ENCODE measurements at places on chromosomes 2 and 18.

DNA sequence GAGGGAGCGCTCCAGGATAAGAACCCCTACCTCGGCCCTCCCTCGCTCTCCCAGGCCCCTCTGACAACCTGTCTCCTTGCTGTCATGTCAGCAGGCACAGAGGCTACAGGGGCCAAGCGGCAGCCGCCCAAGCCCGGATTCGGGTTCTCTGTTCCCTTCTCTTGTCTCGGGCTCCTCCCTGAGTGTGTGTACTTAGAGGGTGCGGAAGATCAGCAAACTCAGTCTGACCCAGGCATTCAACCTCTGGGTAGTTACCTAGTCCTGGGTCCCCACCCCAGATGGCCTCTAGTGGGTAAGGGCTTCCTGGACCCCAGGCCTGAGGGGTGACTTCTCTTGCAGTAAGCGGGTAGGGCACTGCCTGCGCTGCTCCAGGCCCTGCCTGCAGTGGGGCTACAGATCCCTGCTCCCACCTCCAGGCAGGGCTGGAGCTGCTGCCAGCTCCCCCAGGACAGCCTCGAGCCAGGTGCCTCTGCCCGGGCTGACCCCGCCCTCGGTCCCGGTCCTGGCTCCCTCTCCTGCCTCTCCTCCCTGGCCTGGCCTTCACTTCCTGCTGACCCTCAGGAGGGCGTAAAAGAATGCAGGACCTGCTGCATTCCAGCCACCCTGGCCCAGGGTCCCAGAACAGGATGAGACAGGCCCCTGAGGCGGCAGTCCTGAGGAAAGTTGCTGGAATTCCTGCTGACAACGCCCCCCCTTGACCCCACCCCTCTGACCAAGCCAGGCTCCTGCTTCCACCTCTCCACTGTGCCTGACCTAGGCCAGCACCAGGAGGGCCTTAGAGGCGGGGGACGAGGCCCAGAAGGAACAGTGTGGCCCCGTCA is 22.0 kb downstream of the GPC1 start:
- DNase-seq = no peak

- DNase-seq = no peak
Observed at GRCh38 chr2:105358593-105358992, 21.3 kb downstream of the C2orf49 start.

DNA sequence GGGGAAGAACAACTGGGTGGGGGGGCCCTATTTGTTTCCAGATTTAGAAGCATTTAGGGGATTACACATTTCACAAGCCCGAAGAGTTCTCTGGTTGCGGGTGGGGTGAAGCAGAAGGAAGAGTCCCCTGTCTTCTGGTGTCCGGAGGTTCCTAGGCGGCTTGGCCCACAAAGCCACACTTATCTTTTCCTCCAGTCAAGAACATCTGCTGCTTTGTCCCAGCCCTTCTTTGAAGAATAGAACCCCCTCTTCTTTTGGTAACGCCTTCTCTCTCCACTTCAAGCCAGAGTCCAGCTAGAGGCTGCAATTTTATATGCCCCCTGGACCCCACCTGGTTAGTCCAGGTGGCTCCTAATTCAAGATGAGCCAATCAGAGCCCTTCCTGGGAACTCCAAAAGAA is 15.8 kb downstream of the BOLA3 start:
- DNase-seq = no peak

DNA sequence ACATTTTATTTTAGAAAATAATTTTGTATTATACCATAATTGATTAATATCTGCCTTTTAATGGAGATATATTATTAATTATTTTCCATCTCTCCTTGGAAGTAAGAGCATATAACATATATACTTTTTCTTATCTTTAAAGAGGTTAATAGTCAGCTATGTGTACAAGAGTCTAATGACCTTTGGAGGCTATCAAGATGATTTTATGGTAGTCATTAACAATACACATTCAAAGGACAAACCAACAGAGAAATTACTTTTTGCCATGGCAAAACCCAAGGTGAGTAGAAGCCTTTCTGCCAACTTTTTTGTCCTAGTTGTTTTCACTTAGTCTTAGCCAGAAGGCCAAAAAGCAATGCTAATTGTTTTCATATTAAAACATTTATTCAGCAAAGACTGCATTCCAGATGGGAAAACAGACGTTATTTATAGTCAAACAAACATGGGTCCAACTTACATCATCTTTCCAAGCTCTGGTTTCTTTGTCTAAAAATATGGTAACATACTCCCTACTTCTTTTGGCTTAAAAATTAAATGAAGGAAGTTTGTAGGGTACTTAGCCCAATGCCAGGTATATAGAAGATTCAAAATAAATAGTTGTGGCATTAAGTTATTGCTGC is 9.6 kb upstream of the DYNC2LI1 start:
- no peak for DNase-seq

- DNase-seq = no peak
Observed at GRCh38 chr2:124975224-124975623, 950.1 kb downstream of the CNTNAP5 start.

DNA sequence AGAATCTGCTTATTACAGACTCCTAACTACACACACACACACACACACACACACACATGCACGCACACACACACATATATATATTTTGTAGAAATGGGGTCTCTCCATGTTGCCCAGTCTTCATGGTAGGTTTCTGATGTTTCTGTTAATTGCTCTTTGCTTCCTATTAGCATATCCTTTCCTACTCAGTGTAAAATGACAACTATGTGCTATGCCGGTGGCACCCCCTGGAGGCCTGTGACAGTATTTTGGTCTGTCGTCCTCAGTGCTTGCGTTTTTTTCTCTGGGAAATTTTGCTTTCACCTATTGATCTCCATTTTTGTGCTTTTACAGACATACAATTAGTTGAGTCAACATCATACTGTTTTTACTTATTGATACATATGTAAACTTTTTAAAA is 322.1 kb downstream of the LRRTM1 start:
- peak; percentile 7 for DNase-seq
